Small intestine (tissue), 16 donors: ENCODE measurements at places on chromosomes 7 and 10. TPM values are rescaled to one million over a fixed set of nuclear protein-coding genes. Genes with fewer than 3 reads are reported as not detected.
A peak's percentile ranks its signal among the peaks of the same experiment; 100 is the strongest.

GRCh38 chr10:62396864-62397263 lies 22.7 kb downstream of the ZNF365 start:
- no peak for DNase-seq
- H3K36me3 ChIP-seq = no peaks in the 10 kb centered on the region
- H3K4me1 ChIP-seq = no peaks in the 10 kb centered on the region
- H3K27me3 ChIP-seq = no peaks in the 10 kb centered on the region
- no peak overlapping the region for H3K4me3 ChIP-seq
- H3K27ac ChIP-seq = no peak overlapping the region

GRCh38 chr7:66739477-66739876 lies 1.1 kb upstream of the RABGEF1 start:
- no peak for DNase-seq
- no peak overlapping the region for H3K4me3 ChIP-seq
- H3K27me3 ChIP-seq = no peaks in the 10 kb centered on the region
- H3K4me1 ChIP-seq = no peaks in the 10 kb centered on the region

- no peak for DNase-seq
- no peak overlapping the region for H3K4me3 ChIP-seq
- H3K27ac ChIP-seq = no peak overlapping the region
- H3K36me3 ChIP-seq = no peaks in the 10 kb centered on the region
These were observed 41.5 kb upstream of the PLEKHA1 start for GRCh38 chr10:122333037-122333436.

DNA sequence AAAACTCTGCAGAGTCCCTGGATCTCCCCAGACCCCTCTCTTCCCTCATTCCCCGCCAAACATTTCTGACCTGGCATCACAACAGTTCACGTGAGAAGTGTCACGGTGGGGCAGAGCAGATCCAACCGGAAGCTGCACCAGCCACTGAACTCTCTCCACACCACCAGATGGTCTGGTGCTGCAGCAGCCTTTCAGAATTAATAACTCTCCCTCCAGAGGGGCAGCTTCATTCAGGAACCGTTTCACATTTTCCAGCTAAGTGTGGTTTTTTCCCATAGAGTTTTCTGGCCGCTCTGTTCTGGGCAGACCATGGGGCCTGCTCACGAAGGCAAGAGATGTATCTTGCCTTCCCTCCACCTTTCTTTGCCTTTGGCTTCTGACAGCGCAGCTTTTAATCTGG lies 486.7 kb upstream of the GALNT17 start:
- no peak for DNase-seq
- no peaks in the 10 kb centered on the region for H3K4me1 ChIP-seq
- no peak overlapping the region for H3K27ac ChIP-seq
- H3K36me3 ChIP-seq = no peaks in the 10 kb centered on the region
- H3K4me3 ChIP-seq = no peak overlapping the region

DNA sequence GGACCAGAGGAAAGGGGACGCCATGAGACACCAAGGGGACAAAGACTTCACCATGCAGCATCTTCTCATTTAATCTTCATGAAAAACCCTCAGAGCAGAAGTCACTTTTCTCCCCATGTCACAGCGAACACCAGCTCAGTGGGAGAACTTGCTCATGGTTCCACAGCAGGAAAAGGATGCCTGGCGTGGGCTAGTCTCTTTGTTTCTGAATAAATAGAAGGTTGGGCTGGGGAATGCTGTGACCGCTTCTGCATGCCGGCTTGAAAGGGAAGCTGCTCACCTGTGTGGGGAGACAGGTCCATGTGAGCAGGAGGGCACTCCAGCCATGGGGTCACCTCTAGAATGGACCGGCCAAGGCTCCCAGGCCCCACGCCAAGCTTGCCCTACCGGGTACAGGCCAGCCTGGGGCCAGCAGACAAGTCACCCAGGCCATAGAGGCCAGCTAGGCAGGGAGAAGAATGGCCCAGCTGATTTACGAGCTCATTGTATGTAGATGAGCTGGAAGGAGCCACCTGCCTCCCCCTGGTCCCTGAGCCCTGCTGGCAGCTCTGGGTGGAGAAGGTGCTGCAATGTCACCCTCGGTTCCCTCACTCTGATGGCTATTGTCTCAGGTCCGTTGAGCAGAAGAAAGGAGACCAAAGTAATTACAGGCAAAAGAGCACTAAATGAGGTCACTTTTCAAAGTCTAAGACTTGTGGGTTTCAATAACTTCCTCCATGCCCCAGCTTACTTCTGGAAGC lies 82.0 kb upstream of the PDZD8 start:
- H3K4me3 ChIP-seq = no peak overlapping the region
- no peak overlapping the region for H3K27ac ChIP-seq
- H3K36me3 ChIP-seq = no peaks in the 10 kb centered on the region

GRCh38 chr7:101216860-101217387 lies 457 bp downstream of the PLOD3 start:
- H3K27me3 ChIP-seq = no peaks in the 10 kb centered on the region
- peak overlapping the region; percentile 98 for H3K27ac ChIP-seq
- peaks cover 31% of the 10 kb centered on the region for H3K4me1 ChIP-seq
- peaks cover 8% of the 10 kb centered on the region for H3K36me3 ChIP-seq
- peak; percentile 56 for DNase-seq

DNA sequence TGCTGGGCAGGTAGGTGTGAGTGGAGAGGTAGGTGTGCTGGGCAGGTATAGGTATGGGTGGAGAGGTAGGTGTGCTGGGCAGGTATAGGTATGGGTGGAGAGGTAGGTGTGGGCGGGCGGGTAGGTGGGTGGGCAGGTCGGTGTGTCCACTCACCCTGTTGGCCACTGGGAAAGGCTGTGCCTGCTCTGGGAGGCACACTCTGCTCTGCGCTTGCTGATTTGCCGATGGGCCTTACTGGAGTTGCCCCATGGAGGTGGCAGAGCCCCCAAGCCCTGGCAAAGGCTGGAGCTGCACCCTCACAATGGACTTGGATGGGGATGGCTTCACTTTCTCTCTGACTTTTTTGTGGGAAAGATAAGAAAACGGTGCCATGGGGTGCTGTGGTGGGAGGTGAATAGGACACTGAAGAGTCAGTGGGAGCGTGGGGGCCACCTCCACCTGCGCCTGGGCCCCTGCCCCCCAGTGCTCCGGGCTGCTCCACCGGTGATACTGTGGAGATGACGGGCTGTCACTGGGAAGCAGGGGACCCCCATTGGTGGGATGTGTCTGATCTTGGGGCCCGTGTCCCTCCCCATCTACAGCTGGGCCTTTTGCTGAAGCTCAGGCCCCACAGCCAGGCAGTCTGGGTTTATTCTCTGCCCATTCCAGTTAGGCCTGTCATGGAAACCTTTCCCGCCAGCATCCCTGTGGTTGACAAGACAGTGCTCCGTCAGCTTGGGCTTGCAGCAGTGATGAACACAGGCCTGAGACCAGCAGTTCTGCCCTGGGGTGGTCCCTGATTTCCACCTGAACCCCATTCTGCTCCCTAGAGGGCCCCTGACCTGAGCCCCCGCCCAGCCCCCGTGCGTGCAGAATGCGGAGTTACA lies 75.0 kb downstream of the NKX6-2 start:
- H3K36me3 ChIP-seq = peaks cover 4% of the 10 kb centered on the region
- DNase-seq = no peak
- no peak overlapping the region for H3K27ac ChIP-seq
- no peaks in the 10 kb centered on the region for H3K4me1 ChIP-seq
- no peak overlapping the region for H3K4me3 ChIP-seq

DNA sequence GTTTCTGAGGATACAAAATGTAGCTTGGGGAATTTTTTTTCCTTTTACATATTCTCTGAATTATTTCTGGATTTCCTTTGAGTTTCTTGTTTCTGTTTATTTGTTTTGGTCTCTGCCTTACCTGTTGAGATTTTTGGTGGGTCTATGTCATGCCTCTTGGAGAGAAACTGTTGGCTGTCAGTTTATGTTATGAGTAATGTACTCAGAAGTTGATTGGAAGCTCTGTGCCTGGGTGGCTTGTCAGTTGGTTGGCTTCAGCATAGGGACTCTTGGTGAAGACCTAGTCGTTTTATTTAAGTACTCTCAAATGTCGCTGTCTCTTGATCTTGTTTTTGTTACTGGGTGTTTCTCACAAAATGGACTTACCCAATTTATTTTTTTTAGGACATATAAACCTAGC lies 132.4 kb downstream of the CDK14 start:
- H3K36me3 ChIP-seq = no peaks in the 10 kb centered on the region
- no peak overlapping the region for H3K27ac ChIP-seq
- H3K27me3 ChIP-seq = no peaks in the 10 kb centered on the region
- no peak for DNase-seq

GRCh38 chr10:92656266-92656961 lies 33.3 kb upstream of the HHEX start:
- H3K27me3 ChIP-seq = no peaks in the 10 kb centered on the region
- no peak overlapping the region for H3K27ac ChIP-seq
- no peaks in the 10 kb centered on the region for H3K4me1 ChIP-seq
- no peak for DNase-seq
- H3K36me3 ChIP-seq = peaks cover 5% of the 10 kb centered on the region

- H3K4me3 ChIP-seq = no peak overlapping the region
- H3K27ac ChIP-seq = no peak overlapping the region
- DNase-seq = no peak
- H3K27me3 ChIP-seq = no peaks in the 10 kb centered on the region
- no peaks in the 10 kb centered on the region for H3K36me3 ChIP-seq
These were observed 32.0 kb downstream of the PSMC2 start for GRCh38 chr7:103379270-103379975.

DNA sequence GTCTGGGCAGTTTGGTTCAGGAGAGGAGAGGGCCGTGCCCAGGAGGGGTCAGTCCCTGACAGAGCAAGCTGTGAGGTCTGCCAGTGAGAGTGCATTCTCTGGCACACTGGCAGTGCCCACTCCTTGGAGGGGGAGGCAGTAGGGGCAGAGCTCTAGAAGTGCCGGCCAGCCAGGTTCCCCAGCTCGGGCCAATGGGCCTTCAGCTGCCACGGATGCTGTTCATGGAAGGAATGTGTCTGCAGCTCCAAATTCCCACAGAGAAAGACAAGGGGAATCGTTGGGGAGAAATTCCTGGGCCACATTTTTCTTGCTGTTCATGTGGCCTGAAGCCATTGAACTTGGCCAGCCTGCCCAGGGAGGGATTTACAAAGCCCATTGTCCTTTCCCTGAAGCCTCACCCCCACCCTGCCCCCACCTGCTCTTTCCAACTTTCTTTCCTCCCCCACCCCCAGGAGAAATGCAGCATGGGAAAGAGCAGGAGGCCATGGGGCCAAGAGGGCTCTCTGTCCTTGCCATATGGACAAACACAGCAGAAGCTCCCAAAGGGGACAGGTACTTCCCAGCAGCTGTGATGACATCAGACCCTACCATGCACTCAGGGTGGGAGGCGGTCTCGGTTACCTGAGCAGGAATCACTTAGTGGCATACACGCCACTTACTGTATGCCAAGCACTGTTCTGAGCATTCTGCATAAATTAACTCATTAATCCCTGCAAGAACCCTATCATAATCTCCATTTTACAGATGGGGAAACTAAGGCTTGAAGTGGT lies 70.7 kb downstream of the ARHGAP22 start:
- H3K27me3 ChIP-seq = no peaks in the 10 kb centered on the region
- H3K36me3 ChIP-seq = no peaks in the 10 kb centered on the region
- H3K27ac ChIP-seq = no peak overlapping the region
- DNase-seq = no peak

Gene BBIP1
- polyA plus RNA-seq = 19.0 TPM

Gene PLEKHS1
- polyA plus RNA-seq = 40.5 TPM

Gene ZNF3
- polyA plus RNA-seq = 55.2 TPM

Gene INA
- not detected for polyA plus RNA-seq

Gene SLC13A1
- polyA plus RNA-seq = 0.22 TPM

Gene OR2A1
- 0.46 TPM for polyA plus RNA-seq

Gene SUN3
- not detected for polyA plus RNA-seq

Gene WNT2
- 0.04 TPM for polyA plus RNA-seq

Gene STK17A
- polyA plus RNA-seq = 11.2 TPM

Gene OR2A25
- polyA plus RNA-seq = not detected
